ENCODE measurements at places on chromosomes 4 and X.

GRCh38 chr4:76584241-76585152, 149.5 kb downstream of the SHROOM3 start:
- DNase-seq, result no peak

DNA sequence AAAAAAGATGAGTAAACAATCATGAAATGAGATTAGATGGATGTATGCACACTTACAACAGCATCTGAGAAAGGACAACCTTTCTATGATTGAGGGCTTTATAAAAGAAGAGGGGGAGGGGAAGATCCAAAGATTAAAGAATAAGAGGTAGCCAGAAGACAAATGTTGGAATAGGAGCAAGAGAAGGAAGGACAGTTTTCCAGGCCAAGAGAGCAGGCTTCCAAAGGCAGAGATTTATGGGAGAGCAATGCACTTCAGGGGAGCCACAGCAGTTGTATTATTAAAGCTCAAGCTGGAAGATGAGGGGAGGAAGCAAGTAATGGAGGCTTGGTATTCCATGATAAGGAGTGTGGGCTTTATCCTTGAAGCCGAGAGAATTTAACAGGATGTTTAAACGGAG, 110.3 kb upstream of the PTPN13 start:
- no peak for DNase-seq

DNA sequence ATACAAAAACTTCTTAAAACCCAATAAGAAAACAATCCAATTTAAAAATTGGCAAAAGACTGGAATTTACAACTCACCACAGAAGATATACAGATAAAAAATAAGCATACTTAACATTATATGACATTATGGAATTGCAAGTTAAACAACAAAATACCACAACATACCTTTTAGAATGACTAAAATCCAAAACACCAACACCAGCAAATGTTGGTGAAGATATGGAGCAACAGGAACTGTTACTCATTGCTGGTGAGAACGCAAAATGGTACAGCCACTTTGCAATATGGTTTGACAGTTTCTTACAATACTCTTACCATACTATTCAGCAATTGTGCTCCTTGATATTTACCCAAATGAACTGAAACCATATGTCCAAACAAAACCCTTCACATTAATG, 112.4 kb downstream of the ADGRL3 start:
- DNase-seq, result no peak

GRCh38 chr4:2961811-2962441, 1.3 kb downstream of the NOP14 start:
- no peak for DNase-seq

DNA sequence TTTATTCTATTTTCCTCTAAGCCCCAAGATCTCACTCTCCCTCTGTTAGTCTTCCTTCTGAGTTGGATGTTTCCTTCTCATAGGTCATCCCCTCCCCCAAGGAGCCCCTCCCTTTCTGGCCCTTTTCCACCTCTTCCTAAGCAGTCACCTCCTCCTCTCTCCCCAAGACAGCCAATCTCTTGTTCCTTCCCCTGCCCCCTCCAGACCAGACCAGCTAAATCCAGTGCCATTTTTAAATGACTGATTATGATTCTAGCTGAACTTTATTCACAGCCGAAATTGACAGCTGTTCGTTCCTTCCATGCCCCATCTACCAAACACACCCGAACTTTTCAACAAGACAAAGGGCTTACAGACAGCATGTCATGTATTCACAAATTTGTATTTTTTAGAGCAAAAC, 1.9 kb downstream of the SPIN2A start:
- no peak for DNase-seq

- no peak for DNase-seq
These were observed 1389.5 kb downstream of the FAM133A start for GRCh38 chrX:95063554-95063953.

DNA sequence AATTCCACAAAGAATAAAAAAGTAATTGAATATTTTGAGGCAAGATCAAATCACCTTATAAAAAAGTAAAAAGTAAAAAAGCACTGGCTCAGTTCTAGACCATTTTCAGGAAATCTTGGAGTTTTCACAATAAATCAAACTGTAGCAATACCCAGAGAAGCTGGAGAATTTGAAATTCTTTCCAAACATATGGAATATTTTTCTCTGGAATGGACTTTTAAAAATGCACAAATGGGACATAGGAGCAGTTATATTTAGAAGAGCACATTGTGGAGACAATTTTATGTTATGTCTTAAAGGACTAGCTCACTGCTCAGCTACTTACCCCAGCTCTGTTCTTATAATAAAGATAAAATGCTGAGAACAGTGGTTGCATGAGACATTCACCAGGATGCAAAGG, 211.9 kb upstream of the KIT start:
- DNase-seq, result no peak

DNA sequence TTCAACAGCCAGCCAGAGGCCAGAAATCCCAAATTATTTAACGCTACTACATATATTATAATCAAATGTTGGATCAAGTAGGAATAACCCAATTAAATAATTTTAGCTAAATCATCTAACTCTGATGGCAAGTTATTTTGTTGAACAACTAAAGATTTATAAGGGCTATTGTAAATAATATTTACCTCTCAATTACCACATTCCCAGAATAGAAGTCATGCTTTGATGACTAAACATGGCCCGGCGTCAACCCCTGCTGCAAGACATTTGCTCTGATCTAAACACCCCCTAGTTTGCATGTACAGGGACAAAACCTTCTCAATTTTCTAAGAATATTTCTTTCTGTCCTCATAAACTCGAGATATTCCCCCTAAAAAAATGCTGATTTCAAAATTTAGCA, 14.2 kb downstream of the VEGFC start:
- DNase-seq, result no peak

GRCh38 chrX:43985511-43985910, 12.3 kb upstream of the NDP start:
- no peak for DNase-seq

DNA sequence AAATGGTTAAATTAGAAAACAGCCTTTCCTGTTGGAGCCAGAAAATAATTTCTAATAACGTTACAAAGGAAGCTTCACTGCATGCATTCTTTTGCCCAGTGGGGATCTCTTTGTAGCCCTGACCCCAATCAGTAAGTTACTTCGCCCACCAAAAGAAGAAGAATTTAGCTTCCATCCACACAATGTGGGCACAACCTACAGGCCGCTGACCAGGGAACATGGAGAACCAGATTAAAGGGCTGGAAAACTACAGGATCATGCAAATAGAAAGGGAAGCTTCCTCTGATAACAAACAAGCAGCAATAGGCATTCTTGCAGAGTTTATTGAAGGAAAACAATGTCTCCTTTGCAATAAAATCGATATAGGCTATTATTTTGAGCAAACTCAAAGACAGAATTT, 21.3 kb upstream of the TSPAN5 start:
- DNase-seq, result no peak

DNA sequence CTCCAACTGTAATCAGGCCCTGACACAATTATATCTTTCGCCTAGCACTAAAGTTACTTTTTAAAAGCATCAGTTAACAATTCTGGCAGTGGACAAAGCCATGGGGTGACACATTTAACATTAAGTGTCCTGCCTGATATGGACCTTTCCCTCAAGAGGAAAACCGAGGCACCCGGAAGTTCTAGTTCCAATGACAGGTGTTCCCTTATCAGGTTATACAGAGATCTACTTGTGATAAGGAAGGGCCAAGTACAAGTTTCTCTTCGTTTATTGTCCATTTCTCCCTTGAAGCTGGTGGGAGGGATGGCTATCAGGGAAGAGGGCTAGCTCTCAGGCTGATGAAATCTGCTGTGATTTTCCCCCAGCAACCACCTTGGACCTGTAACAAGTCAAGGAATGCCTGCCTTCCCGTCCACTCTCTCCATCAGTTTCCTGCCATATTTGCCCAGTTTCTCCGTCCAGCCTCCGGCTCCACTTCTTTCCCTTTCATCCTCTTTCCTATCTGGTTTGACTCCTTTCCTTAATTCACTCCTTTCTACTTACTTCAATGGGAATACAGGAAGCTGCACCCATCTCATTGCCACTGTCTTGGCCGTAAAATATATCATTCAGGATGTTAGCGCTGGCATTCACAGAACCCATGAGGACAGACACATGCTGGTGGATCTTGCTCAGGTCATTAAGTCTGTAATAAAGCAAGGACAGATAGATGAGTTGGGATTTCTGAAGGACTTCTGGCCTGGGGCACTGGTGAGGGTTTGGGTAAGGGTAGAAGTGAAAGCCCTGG, 95.0 kb downstream of the DGKK start:
- DNase-seq, result no peak

- DNase-seq, result no peak
These were observed 617.7 kb downstream of the MID1IP1 start for GRCh38 chrX:39418731-39419638.

- DNase-seq, result no peak
These were observed 9.8 kb downstream of the SPP1 start for GRCh38 chr4:87985097-87985886.

DNA sequence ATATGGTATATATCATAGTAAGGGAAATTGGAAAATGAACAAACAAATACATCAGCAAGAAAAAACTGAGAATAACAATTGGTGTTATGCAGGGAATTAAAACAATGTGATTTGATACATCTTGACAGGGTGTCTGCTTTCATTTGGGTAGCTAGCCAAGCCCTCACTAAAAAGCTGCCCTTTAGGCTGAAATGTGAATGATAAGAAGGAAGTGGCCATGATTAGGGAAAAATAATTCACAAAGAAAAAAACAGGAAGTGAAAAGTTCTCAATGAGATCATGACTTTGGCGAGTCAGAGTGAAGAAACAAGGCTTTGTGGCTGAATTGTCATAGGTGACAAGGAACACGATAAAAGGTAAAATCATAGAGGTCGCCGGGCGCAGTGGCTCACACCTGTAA, 675.8 kb upstream of the SLIT2 start:
- DNase-seq, result no peak

GRCh38 chr4:31023109-31023508, 302.9 kb downstream of the PCDH7 start:
- no peak for DNase-seq

- DNase-seq, result no peak
These were observed 92.7 kb upstream of the PGRMC2 start for GRCh38 chr4:128380306-128380705.

GRCh38 chr4:147101678-147102077, 156.0 kb upstream of the TTC29 start:
- no peak for DNase-seq

GRCh38 chrX:72020204-72020603, 109.6 kb downstream of the NHSL2 start:
- no peak for DNase-seq

DNA sequence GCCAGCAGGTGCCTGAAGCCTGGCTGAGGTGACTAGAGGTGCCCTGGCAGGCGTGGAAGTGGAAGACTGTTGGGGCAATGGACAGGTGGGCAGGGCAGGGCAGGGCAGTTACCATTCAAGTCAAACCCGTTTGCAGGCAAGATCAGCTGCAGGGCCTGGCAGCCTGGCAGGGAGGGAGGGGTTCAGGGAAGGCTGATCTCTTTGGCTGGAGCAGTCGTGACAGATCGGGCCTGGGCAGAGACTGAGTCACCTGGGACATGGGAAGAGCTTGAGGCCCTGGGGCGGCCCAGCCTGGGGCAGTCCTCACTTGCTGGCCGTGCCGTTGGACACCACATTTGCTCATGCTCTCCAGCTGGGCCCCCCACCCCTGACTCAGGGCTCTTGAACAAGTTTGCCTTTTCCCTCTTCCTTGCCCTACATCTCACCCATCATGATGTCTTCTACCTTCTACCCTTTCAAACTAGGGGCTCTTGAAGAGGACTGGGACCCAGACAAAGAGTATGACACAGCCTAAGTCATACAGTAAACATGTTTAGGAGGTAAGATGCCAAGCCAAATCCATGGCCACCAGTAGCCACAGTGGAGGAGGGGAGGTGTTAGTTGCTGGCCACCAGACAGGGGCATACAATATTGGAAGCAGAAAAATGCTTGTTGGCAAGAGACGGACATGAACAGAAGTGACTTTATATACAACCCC, 2.0 kb upstream of the ZNF185 start:
- DNase-seq, result peak; percentile 62

GRCh38 chrX:110397904-110398303, 39.3 kb downstream of the RTL9 start:
- no peak for DNase-seq

- no peak for DNase-seq
These were observed 21.5 kb upstream of the CLDN24 start for GRCh38 chr4:183343730-183344129.

DNA sequence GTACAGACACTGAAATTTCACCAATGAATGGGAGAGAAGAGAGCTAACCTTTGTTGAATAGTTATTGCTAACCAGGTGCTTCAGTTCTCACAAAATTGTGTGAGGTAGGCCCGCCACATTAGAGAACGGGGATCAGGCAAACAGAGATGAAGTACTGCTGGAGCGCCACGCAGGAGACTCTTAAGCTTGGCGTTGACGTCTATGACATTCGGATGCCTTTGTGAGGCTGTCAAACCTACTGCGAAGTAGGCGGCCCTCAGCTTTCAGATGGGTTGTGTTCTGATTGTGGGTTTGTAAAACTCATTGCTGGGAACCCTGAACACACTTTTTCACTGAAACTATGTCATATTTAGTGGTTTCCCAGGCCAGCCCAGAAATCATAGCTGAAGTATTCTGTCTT, 173.6 kb downstream of the CBR4 start:
- DNase-seq, result no peak

DNA sequence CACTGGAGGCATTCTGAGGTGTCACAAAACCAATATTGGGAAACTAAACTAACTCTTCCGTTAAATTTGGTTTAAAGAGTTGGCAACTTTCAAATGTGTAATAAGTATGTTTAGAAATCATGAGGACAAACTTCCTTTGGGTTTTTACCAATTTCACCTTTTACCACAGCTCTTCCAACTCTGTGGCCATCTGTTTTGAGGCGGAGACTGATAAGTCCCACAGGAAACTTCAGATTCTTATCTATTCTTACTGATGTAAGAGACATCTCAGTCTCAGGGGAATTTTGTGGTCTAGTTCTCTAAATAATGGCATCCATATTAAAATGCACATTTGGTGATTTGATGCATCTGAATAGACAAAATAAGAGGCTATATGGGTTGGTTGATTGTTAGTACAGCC, 229.2 kb upstream of the AFF2 start:
- DNase-seq, result no peak

- no peak for DNase-seq
These were observed 99.8 kb downstream of the TRAPPC11 start for GRCh38 chr4:183758758-183759447.

- no peak for DNase-seq
These were observed 922.0 kb downstream of the DMD start for GRCh38 chrX:32289356-32289755.

DNA sequence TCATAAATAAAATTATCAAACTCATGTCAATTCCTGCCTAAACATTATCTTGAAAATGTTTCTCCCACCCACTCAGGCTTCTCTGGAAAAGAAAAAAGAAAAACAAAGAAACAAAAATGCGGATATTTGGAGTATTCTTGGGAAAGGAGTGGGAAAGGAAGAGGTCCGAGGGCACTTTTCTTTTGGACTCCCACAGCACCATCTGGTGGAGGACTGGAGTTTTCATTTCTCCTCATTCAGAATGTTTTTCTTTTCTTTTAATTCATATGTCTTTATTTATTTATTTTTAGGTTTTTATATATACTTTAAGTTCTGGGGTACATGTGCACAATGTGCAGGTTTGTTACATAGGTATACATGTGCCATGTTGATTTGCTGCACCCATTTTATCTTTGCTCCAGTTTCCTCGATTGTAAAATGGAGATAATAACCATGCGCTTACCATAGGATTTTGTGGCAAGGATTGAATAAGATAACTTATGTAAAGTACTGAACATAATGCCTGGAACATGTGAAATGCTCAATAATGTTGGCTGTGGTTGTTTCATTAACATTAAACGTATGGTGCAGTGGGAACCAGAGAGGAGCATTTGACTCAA, 8.0 kb upstream of the KCNE5 start:
- no peak for DNase-seq

- DNase-seq, result peak; percentile 28
These were observed 580 bp upstream of the MMGT1 start for GRCh38 chrX:135974279-135974856.
